HS-5 (cell line): ENCODE measurements at places on chromosomes 2 and 18.

- peak; percentile 18 for DNase-seq
Observed at GRCh38 chr2:134167015-134167414, 86.9 kb upstream of the MGAT5 start.

- DNase-seq = no peak
Observed at GRCh38 chr2:43430489-43430888, 165.3 kb downstream of the THADA start.

GRCh38 chr18:70374154-70374553, 85.3 kb downstream of the SOCS6 start:
- DNase-seq = no peak

- no peak for DNase-seq
Observed at GRCh38 chr2:216117561-216118340, 8.6 kb downstream of the XRCC5 start.

DNA sequence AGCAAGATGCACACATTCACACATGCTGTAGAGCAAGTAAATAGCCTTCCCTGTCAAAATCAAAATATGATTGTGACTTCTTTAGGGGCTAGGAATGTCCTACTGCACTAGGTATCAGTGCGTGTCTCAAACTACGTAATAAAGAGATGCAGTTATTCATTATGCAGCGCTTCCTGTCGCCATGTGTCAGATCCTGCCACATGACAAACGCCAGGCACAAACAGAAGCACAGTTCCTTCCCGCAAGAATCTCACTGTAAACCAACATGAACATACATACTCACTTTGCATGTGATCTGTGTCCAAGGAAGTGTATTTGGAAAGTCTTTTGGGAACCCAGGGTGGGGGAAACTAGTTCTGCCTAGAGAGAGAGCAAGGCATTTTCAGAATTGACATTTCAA, 599.9 kb downstream of the RNF144A start:
- DNase-seq = no peak
